ENCODE measurements at places on chromosomes 1 and 21. TPM values are rescaled to one million over a fixed set of nuclear protein-coding genes. Genes with fewer than 3 reads are reported as not detected.

- no peak for DNase-seq
Observed at GRCh38 chr1:19067912-19068638, 111.6 kb upstream of the IFFO2 start.

DNA sequence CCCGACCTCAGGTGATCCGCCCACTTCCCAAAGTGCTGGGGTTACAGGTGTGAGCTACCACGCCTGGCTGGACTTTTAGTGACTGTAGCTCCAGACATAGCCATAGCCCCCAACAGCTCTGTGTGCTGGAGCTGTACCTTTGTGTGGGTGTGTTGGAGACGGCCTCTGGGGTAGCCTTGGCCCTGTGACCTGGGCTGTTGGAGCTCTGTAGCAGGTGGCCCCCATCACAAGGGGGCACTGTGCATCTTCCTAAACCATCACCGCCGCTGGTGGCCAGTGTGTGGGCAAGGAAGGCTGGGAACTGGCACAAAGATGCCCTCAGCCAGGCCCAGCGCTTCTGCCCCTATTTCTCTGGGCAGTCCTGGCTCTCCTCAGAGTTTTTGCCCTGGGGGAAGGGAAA lies 38.4 kb upstream of the FOXO6 start:
- no peak for DNase-seq

GRCh38 chr1:160888926-160889325 lies 3.9 kb upstream of the ITLN1 start:
- DNase-seq = no peak

- no peak for DNase-seq
Observed at GRCh38 chr1:228094432-228095016, 8.6 kb downstream of the C1orf35 start.

- peak; percentile 55 for DNase-seq
Observed at GRCh38 chr1:248807067-248807737, 18.5 kb downstream of the SH3BP5L start.

DNA sequence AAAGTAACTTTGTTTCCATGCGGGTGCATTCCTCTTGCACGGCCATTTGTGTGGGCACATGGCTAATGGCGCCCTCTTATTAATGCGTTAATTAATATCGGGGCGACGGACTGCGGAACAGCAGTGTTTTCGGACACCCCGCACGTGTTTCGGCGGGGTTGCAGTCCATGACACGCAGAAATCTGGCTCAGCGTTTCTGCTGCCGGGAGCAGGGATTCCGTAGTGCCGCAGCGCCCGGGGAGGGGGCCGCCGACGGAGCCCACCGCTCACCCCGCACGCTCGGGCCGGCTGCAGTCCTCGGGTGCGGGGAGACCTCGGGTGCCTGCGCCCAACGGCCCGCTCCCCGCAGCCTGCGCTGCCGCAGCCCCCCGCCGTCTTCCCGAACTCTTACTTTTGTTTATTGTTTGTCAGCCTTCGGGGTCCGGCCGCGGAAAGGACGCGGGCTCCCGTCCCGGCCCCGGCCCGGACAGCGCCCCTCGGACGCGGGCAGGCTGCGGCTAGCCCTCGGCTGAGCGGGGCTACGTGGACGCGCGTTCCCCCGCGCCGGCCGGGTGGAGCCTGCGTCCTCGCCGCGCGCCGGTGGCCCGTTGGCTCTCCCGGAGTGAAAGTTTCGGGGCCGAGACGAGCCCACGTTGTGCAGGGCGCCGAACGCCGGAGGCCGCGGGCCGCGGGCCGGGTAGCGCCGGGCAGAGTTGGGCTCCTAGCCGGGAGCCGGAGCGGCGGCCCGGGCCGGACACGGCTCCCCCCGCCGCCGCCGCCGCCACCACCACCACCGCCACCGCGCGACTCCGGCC lies 849 bp downstream of the NFIA start:
- DNase-seq = no peak

GRCh38 chr1:110690709-110691365 lies 16.1 kb upstream of the KCNA3 start:
- DNase-seq = no peak

DNA sequence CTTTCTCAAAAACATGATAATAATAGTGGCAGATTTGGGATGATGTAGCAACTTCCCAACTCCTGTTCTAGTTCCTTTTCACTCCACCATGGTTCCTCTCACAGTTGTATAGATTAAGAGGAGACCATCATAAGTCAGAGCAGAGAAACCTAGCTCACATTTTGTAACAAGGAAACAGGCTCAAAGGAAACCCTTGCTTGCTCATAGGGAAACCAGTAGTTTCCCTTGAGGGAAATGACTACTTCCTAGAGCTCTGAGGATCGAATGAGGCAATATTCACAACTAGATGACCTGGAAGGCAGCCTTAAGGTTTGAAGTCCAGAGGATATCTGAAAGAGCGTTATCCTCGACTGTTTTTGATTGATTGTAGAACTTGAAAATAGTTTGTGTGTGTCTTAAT lies 76.1 kb upstream of the C8B start:
- DNase-seq = no peak

DNA sequence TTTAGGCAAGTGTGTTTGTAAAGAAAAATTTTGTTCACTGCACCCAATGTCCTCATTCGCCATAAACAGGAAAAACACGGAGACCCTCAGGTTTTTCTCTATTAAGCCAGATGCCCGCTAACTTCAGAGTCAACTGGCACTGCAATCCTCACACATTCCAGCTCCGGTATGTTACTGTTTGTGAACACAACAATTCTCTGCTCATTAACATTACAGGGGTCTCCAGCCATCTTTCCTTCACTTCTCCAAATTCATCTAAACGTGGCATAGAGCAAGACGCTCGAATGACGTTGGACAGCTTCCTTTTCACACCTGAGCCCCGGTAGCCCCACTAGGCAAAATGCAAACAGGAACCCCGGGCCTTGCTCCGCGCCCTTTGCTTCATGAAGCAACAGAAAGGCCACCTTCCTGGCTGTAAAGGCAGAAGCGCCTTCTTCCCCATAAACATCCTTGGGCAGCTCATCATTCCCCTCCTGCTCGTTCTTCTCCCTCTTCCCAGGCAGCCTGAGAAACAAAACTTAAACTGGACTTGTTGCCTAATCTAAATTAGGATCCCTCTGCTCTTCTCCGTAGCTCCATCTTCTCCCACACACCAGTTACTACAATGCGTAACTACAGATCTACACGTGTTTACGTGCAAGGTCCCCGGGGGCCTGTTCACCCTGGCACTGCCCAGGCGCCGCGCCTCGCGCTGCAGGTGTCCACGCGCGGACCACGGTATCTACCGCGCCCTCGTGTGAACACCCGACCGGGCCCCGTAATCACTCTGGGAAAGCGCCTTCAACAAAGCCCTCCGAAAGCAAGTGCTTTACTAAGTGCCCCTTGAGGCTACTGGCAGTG lies 1.2 kb downstream of the LBR start:
- no peak for DNase-seq

DNA sequence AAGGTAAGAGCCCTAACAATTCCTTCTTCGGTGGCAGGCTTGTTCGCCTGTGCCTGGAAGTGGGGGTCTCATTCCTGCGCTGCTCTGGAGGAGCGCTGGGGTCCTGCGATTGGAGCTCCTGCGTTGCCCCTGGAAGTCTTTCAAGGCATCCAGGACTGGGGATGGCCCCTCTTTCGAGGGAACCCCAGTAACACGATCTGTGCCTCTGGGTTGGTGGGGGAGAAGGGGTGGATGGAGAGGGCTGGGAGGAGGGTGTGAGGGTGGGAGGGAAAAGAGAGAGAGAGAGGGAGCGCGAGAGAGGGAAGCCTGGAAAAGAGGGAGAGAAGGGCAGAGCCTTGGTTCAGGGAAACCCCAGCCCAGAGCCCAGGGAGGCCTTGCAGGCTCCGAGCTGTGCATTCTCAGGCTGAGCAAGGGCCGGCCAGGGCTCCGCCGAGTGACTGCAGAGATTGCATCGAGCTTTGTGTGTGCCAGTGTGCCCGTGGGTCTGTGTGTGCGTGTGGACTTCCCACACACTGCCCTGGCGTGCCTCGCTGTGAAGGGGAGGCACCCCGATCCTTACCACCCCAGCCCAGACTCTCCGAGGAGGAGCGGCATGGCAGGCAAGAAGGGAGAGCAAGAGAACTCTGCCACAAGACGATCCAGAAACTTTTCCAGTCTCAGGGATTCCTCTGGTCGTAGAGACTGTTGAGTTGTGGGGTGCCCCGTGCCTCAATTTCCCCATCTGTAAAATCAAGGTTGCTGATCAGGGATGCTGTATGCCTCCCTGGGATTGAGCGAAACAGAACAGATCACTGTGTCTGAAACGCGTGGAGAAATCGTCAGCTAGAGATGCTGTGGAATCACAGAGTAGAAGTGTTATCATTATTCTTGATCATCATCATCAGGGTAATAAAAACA lies 619 bp downstream of the BCL9 start:
- peak; percentile 17 for DNase-seq

- DNase-seq = no peak
Observed at GRCh38 chr1:41735631-41736260, 183.0 kb downstream of the HIVEP3 start.

GRCh38 chr1:40715491-40716059 lies 24.1 kb downstream of the NFYC start:
- DNase-seq = no peak

DNA sequence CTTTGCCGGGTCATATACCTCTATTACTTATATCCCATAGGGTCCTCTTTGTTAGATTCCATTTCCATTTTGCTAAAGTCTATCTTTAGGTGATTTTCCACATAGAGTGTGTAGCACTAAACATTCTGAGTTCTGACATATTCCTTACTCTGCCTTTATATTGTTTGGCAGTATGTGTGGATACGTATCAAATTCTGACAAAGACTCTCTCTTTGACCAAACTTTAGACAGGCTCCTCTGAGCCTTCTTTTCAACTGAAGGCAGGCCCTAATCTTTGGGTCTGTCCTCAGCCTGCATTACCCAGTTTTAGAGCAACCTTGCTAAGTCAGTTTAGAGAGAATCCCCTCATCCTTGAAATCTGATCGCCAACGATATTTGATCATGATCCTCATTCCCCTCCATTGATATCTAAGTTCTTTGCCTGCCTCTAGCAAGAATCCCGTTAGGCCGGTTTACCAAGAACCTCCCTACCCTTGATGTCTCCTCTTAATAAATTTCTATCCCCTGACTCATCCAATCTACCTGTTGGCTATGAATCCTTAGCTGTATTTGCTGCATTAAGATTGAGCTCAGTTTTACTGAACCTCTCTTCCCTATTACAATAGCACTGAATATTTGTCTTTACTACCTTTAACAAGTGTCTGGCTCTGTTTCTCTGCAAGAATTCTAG lies 10.4 kb upstream of the PPT1 start:
- DNase-seq = peak; percentile 67

DNA sequence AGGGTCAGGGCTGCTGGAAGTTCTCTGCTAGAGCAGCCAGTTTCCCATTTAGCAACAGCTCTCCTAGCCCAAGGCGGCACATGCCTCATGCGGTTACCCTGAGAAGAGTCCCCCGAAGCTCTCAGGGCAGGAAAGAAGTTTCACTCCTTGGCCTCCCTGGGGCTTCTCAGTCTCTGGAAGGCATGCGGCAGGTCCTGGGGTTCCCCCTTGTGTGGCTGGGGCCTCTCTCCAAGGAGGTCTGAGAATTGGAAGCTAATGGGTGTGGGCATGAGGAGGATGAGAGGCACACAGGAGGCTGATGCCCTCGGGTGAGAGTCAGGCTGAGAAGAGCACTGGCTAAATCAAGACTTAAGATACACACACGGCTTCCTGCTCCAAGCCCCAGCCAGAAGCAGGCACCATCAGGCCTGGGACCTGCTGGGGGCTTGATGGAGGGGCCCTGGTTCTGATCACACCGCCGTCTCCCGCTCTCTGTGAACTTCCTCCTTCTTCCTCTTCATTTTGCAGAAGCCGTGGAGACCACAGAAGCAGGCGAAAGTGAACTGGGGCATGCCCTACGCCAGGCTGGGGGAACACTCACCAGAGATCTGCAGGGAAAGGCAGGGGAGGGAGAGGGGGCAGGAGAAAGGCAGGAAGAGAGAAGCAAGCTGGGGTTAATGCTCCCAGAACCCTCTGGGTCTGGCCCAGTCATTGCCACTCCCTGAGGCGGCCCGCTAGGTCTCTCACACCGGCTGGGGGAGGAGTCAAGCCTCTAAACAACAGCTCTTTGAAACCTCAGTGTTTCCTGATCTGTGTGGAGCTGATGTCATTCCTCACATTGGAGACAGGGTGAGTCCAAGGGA lies 15.1 kb downstream of the BLACAT1 start:
- DNase-seq = peak; percentile 87

Gene TRIM62
- total RNA-seq = 8.5 TPM

Gene SYT14
- 0.06 TPM for total RNA-seq

Gene C1QA
- 164 TPM for total RNA-seq

Gene HMGCS2
- 22.1 TPM for total RNA-seq

Gene RAD54L
- total RNA-seq = 0.81 TPM

Gene SLC1A7
- 21.1 TPM for total RNA-seq

Gene KRTAP19-5
- total RNA-seq = not detected

Gene RBP7
- total RNA-seq = 8.7 TPM

Gene AGTRAP
- 38.7 TPM for total RNA-seq

Gene OR14K1
- total RNA-seq = not detected
